T-helper 2 cell (primary cell): ENCODE measurements at places on chromosomes 12 and 14.

GRCh38 chr14:85071447-85071846, 458.5 kb upstream of the FLRT2 start:
- DNase-seq = no peak

- no peak for DNase-seq
Observed at GRCh38 chr12:78034025-78034424, 203.3 kb downstream of the NAV3 start.

DNA sequence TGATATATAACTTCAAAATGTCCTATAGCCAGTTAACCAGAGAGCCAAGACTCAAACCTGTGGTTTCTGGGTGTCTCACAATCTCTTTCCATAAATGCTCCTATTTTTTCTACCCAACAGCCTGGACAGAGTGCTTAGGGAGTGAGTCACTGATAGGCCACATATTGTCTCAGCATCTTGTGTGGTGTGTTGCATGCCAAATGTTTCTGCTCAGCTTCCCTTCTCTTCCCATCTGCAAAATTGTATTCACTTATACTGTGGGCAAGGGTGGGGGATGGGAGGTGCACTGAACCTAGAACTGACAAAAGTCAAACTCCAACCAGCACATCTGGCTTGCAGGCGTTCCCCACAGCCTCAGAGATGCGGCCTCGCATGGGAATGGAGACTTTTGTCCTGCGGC, 123.3 kb downstream of the KCNA5 start:
- DNase-seq = no peak

DNA sequence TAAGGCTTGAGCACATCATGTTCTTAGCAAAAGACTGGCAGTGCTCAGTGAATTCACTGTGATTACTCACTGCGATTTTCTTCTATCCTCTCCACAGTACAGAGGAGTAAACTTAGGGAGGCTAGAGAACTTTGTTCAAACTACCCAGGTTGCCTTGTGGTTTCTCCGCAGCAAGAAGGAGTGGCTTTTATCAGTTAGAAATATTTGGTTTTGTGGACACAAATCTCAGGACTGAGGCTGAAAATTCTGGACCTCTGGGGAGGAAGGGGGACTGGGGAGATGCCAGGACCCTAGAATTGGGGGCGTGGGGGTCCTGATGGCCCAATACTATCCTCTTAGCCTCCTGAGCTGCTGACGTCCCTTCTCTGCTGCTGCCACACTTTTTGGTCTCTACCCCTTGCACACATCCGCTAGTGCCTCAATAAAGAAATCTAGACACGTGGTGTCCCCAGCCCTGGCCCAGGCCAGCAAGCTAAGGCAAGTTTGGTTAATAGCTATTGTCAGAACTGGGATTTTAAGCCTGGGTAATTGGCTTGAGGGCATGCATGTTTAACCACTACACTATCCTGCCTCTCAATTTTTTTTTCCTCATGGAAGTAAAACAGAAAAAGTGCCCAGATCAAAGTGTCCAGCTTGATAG, 842 bp downstream of the OAS2 start:
- DNase-seq = no peak

DNA sequence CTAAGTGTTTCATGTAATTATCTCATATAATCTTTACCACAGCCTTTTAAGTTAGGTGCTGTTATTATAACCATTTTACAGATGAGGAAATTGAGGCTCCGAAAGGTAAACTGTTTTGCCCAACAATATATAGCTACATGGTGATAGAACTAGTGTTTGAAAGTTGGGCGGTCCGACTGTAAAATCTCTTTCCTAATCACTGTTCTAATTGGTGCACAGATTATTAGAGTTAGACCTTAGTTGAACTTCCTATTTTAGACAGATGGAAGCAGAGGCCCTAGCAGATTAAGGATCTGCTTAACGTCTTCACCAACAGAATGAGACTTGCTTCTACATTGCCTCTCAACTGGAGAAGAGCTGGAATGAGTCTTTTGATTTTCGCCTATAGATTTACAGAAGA, 30.0 kb upstream of the DUSP6 start:
- DNase-seq = no peak

- DNase-seq = no peak
Observed at GRCh38 chr12:38639625-38640024, 265.8 kb downstream of the CPNE8 start.

DNA sequence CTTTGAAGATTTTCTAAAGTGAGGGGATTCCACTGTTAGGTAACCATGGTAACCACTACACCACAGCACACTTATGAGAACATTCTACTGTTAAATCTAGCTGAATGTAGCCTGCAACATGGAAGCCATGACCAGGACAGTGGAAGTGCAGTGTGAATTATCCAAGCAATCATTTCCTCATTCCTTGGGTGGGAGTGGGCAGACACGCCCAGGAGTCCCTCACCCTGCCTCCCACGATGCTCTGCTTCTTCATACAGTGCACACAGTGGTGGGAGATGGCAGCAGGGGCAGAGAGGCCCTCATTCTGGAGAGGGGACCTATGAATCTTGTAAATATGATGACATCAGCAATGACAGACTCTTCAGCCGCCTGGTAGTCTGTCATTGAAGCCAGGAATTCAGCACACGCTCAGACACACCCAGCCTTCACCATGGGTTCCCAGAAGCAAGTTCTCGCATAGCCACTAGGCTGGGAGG, 70.1 kb upstream of the HOXC13 start:
- DNase-seq = no peak

- no peak for DNase-seq
Observed at GRCh38 chr14:23638414-23639047, 2.4 kb downstream of the DHRS2 start.

DNA sequence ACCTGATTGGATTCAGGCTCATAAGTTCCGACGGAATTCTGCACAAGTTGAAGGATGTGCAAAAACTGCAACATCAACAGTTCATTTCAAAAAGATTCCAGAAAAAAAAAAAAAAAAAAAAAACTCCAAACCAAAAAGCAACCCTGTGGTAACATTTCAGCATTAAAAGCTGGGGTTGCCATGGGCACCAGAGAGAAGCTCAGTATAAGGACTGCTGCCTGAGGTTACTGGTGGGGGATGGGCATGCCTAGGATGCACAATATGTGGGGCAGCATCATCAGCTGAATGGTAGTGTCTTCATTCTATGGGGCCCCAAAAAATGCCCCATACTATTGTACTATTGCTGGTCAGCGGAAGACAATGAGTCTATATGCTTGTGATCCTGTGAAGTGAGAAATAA, 44.7 kb downstream of the MBIP start:
- no peak for DNase-seq

GRCh38 chr12:45349916-45350315, 134.0 kb downstream of the ANO6 start:
- no peak for DNase-seq

GRCh38 chr14:58690801-58691516, 53.2 kb downstream of the DACT1 start:
- DNase-seq = no peak

DNA sequence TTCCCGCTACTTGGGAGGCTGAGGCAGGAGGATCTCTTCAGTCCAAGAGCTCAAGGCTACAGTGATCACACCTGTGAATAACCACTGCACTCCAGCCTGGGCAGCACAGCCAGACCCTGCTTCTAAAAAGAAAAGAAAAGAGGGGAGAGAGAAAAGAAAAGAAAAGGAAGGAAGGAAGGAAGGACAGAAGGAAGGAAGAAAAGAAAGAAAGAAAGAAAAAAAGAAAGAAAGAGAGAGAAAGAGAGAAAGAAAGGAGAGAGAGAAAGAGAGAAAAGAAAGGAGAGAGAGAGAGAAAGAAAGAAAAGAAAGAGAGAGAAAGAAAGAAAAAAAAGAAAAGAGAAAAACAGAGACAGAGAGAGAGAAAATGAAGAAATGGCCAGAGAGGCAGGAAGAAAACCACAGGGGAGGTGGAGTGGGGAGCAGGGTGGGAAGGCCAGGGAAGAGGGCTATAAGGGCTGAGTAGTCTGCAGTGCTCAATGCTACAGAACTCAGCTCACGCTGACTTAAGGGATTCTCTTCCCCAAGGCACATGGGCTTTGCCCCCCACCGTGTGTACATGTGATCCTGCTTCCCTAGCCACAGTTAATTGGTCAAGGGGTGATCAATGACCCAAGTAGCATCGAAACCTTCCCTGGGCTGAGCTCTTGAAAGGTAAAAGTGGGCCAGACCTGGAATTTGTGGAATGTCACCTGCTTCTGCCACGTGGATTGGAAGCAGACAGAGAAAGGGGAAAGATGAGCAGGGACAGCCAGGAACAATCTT, 90.4 kb upstream of the TMCC3 start:
- no peak for DNase-seq

- DNase-seq = no peak
Observed at GRCh38 chr12:52233462-52234207, 592 bp downstream of the KRT7 start.

GRCh38 chr14:53982546-53982945, 25.9 kb upstream of the BMP4 start:
- DNase-seq = no peak

DNA sequence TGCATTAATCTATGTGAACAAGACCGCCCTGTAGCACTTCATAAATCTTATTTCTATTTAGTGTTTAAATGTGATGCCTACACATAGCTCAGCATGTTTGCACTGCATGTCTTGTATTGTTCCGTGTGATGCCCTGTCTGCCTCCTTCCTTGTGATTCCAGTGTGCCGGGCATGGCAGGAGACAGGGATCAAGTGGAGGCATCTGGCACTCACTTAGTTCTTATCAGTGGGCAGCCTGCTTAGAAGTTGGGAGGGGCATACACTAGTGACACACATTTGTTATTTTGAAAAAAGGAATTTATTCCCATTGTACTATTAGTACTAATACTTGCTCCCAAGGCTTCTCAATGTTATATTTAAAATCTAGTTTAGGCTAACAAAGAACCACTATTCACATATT, 176.4 kb downstream of the KCNA5 start:
- DNase-seq = no peak

GRCh38 chr12:67275380-67275913, 6.3 kb downstream of the CAND1 start:
- no peak for DNase-seq

- no peak for DNase-seq
Observed at GRCh38 chr14:24813089-24813815, 179.3 kb upstream of the GZMB start.

GRCh38 chr12:83110424-83110823, 423.7 kb downstream of the TMTC2 start:
- no peak for DNase-seq

DNA sequence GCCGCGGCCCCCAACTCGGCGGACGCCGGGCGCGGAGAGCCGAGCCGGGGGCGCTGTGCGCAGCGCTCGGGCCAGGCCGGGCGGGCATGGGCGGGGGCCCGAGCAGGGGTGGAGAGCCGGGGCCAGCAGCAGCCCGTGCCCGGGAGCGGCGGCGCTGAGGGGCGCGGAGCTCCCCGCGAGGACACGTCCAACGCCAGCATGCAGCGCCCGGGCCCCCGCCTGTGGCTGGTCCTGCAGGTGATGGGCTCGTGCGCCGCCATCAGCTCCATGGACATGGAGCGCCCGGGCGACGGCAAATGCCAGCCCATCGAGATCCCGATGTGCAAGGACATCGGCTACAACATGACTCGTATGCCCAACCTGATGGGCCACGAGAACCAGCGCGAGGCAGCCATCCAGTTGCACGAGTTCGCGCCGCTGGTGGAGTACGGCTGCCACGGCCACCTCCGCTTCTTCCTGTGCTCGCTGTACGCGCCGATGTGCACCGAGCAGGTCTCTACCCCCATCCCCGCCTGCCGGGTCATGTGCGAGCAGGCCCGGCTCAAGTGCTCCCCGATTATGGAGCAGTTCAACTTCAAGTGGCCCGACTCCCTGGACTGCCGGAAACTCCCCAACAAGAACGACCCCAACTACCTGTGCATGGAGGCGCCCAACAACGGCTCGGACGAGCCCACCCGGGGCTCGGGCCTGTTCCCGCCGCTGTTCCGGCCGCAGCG, 639 bp downstream of the FZD10 start:
- DNase-seq = no peak

DNA sequence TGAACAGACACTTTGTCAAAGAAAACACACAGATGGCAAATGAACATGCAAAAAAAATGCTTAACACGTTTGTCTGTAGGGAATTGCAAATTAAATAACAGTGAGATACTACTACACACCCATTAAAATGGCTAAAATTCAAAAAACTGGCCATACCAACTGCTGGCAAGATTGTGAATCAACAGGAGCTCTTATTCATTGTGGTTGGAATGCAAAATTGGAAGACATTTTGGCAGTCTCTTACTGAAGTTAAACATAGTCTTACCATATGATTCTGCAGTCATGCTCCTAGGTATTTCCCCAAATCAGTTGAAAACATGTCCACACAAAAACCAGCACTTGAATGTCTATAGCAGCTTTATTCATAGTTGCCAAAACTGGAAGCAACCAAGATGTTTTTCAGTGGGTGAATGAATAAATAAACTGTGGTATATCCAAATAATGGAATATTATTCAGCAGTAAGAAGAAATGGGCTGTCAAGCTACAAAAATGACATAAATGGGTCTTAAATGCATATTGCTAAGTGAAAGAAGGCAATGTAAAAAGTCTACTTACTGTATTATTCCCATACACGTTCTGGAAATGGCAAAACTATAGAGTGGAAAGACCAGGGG, 91.4 kb downstream of the PLEKHA5 start:
- no peak for DNase-seq

DNA sequence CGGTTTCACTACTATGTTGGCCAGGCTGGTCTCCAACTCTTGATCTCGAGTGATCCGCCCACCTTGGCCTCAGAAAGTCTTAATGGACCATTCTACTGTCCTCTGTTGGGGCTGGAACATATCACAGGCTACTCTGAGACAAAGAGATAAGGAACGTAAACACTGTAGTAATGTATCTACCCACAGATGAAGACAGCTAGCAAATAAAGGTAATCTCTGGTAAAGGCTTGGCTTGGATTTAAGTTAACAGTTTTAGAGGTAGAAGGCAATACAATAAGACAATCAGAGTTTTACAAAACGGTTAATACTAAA, 44.6 kb upstream of the ISM2 start:
- DNase-seq = no peak

- no peak for DNase-seq
Observed at GRCh38 chr12:92673756-92674155, 29.0 kb upstream of the PLEKHG7 start.

GRCh38 chr12:108734200-108734906, 3.0 kb upstream of the CORO1C start:
- DNase-seq = no peak

DNA sequence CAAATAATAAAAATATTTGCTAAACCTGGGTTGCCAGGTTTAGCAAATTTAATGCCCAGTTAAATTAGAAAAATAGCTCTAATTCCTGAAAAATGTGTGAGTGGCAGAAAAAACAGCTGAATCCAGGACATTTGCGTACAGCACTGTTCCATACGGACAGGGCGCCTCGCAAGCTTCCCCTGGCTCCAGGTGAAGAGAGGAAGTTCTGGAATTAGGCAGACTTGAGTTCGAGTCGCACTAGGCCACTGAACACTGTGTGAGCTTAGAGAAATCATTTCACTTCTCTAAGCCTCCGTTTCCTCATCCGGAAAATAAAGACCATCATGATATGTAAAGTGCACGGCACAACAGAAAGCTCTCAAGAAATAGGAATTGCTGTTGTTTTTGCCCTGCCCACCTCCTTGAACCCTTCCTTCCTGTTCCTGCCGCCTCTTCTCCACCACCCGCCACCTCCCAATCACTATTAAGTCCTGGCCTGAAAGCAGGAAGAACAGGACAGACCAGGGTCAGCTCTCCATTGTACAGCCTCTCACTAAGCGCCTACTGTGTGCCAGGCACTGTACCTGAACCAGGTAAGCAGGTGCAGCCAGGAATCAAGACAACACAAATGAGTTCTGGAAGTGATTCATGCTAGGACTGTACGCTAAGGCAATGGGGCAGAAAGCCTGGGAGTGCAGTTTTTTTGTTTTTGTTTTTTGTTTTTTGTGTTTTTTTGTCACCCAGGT, 763 bp upstream of the PHETA1 start:
- DNase-seq = no peak
